ENCODE measurements at places on chromosomes 3 and 15.
A peak's percentile ranks its signal among the peaks of the same experiment; 100 is the strongest.

GRCh38 chr3:37145611-37146010 is 28.8 kb downstream of the LRRFIP2 start:
- no peak for DNase-seq

GRCh38 chr3:184348057-184348382 is 10.6 kb downstream of the FAM131A start:
- DNase-seq = no peak

- DNase-seq = peak; percentile 87
These were observed 102.0 kb downstream of the TBC1D2B start for GRCh38 chr15:77975332-77976094.

- no peak for DNase-seq
These were observed 70.1 kb downstream of the ZNF609 start for GRCh38 chr15:64530472-64530871.

- no peak for DNase-seq
These were observed 72.1 kb downstream of the CHAC1 start for GRCh38 chr15:41025393-41025792.

- no peak for DNase-seq
These were observed 280.8 kb upstream of the BCHE start for GRCh38 chr3:166118049-166118448.

GRCh38 chr3:21654662-21655061 is 96.3 kb downstream of the ZNF385D start:
- DNase-seq = no peak

GRCh38 chr3:16467393-16467792 is 46.1 kb downstream of the RFTN1 start:
- DNase-seq = no peak

- no peak for DNase-seq
These were observed 15.3 kb downstream of the CCR8 start for GRCh38 chr3:39344746-39345344.

DNA sequence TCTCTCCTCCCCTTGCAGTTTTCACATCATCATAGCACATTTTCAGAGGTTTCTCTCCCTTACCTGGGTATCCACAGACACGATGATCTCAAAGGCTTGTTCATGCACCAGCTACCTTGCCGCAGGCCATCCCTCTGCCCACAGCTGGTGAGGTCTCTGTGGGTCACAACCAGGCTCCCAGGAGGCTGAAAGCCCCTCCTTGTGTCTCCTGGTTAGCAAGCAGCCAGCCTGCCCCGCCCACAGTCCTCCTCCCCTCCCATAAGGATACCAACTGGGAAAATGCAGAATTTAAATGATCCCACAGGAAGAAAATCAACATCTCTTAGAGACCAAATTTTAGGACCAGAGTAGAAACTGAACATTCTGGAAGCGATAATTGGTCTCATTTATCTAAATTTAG is 213.5 kb upstream of the PPP2R3A start:
- no peak for DNase-seq

GRCh38 chr3:103170651-103171050 is 735.8 kb downstream of the ZPLD1 start:
- DNase-seq = no peak

DNA sequence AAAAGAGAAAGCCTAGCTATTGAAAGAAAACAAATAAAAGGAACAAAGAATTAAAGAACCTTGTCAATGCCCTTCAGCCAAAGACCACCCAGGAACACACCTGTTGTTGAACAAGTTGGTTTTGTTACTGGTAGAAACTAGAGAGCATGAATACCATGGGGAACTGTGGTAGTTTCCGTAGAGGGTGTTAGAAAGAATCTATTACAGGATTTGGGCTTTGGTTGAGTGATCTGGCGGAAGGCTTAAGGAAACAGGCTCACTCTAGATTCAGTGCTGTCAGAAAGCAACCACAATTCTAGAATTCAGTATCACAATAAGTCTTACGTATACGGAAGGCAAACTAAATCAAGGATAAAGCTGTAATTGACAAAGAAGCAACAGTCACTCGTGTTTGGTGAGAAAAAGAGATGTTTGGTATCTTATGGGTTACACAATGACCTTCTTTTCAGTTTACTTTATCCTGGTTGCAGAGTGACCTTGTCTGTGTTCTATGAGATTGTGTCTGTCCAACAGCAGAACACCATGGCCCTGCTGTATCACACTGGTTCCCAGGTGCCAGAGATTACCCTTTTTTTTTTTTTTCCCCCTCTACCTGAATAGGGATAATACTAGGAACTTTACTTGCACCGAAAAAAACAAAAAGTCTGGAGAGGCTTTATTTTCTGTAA is 265.9 kb downstream of the SHQ1 start:
- no peak for DNase-seq

- DNase-seq = no peak
These were observed 359.8 kb downstream of the LPP start for GRCh38 chr3:188513662-188514328.

DNA sequence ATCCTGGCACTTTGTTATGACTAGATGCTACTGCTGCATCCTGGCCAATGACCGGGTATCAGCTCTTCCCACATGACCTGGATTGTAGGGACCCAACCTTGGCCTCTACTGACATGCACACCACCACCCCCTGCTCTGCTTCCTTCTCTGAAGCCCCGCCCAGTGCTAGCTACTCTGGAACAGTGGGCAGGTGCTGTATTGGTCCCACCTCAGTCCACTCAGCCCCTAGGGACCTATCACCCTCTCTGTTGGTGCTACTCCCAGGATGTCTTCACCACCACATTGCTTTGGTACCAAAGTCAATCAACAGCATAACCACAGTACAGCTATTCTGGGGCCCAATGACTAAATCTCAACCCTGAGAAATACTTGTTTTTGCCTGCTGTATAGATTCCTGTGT is 170.2 kb upstream of the PRICKLE2 start:
- no peak for DNase-seq

DNA sequence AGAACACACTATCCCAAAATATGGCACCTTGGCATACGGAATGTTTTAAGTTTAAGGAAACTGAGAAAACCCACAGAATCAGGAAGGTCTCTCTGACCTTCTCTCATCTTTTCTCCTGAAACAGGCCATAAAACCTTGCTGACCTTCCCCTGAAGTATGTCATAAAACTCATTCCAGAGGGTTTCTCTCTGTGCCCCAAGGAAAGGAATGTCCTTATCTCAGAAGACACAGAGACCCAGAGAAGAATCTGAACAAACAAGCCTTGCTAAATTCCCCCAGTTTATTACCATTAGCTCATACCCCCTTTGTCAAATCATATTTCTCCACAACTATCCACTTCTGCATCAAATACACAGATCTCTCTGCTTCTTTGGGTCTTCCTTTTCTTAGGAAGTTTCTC is 603.1 kb downstream of the MCTP2 start:
- no peak for DNase-seq

DNA sequence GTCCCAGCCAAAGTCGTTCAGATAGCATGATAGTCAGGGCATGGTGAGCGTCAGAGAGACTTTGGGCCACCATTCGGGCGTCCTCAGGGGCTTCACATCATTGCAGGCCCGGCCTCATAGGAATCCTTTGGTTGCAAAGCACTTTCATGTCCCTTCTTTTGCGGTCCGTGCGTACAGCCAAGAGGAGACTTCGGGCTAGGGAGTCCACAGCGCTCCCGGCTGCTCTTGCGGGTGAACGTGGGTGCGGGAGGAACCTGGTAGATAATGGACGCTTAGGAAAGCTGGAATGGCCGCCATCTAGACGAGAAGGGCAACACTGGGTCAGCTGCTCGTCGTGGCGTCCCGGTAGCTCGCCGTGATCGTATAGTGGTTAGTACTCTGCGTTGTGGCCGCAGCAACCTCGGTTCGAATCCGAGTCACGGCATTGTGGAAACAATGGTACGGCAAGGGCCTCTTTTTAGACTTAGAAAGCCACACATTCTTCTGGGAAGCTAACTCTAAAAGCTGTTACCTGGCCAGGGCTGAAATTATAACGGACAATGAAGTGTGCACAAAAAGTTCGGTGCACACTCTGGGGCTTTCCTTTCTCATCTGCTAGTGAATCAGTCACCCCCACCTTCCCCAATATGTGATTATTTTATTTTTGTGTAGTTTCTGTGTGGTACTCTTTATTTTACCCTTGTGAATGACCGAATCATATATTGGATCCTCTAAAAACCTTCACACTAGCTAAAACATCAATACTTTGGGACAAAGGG is 13.2 kb upstream of the SHF start:
- DNase-seq = no peak

GRCh38 chr3:125152951-125153350 is 59.6 kb downstream of the SLC12A8 start:
- DNase-seq = no peak

DNA sequence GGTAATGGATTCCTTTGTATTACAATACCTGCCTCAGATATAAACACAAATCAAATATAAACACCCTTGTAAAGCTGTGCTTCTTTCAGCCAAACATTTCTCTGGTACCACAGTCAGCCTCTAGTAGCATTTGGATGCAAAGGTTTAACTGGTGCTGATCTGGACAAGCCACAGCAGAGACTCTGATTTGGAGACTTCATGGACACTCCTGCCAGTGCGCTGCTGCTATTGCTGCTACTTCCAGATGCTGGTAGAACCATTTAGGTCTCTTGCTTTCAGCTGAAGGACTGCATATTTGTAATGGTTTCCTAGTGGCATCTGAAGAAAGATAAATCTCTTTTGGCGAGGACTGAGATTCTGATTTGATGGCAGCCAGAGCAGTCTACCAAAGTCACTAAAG is 36.9 kb downstream of the NCK1 start:
- no peak for DNase-seq

DNA sequence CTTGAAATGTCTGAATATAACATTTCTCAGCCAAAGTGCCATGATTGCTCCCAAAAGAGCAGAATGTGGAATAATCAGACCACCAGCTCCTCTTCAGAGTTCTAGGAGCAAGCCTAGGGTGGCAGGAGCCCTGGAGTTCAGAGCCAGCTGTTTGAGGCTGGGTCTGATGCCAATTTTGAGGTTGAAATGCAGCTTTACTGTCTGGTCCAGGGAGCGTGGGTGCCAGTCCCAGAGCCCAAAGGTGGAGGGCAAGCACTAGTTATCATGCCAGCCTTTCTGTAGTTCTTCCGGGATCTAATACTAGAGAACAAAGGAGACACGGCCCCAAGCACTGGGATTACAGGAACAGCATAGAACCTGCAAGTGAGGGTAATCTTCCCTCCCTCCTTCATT is 69.3 kb downstream of the TNFAIP8L3 start:
- DNase-seq = no peak

DNA sequence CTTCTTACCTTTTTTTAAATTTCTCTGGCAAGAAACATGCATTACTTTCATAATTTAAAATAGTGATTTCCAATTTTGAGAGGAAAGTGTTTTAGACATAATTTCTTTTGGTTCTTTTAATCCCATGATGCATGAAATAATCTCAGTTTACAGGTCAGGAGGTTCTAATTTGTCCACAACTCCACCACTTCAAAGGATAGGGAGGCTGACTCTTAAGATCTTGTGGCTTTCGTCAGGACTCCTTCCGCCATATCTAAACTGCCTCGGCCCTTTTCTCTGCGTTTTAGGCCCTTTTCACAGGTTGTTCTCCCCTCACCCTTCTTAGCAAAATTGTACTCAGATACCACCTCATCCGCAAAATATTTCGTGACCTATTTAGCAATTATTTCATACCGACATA is 8.0 kb downstream of the DYNC1LI1 start:
- DNase-seq = no peak

DNA sequence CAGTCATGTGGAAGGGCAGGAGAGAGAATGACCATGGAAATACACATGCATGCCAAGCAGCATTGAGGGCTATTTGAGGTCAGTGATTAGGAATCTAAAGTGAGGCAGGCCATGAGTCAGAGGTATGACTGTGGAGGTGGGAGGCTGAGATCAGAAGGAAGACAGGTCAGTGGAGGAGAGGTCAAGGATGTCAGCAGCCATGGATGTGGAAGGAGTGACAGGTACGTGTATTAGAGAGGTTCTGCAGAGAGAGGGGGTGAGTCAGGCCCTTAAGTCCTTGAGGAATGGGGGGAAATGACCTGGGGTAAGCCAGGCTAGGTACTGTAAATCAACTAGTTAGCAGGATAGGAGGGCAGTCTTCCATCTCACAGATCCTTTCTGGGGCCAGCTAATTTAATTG is 166.6 kb downstream of the ANO10 start:
- DNase-seq = no peak

- no peak for DNase-seq
These were observed 17.2 kb upstream of the RBSN start for GRCh38 chr3:15116032-15116669.

DNA sequence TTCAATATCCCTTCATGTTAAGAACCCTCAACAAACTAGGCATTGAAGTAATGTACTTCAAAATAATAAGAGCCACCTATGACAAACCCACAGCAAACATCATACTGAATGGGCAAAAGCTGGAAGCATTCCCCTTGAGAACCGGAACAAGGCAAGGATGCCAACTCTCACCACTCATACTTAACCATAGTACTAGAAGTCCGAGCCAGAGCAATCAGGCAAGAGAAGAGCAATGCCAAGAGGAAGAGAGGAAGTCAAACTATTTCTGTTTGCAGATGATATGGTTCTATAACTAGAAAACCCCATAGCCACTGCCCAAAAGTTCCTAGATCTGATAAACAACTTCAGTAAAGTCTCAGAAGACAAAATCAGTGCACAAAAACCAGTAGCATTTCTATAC is 161.9 kb downstream of the UBE2E2 start:
- no peak for DNase-seq

- DNase-seq = no peak
These were observed 6.0 kb downstream of the B3GNT5 start for GRCh38 chr3:183259087-183259486.

- no peak for DNase-seq
These were observed 3.2 kb downstream of the DVL3 start for GRCh38 chr3:184158404-184158803.

DNA sequence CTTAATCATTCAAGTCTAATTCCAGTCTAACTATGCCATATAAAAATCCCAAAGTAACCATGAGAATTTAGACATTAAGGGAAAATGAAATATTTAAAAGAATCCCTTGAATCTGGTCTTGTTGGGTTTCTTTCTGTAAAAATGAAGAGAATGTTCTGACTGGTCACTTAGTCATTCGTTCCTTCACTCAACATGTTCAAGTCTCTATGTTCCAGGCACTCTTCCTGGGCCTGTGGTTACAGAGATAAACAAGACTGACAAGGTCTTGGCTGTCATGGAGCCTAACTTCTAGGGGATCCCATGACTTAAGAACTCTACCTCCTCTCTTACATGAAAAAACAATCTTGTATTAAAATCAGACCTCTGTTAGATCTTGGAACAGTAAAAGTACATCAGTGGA is 638.6 kb upstream of the TBL1XR1 start:
- DNase-seq = no peak

DNA sequence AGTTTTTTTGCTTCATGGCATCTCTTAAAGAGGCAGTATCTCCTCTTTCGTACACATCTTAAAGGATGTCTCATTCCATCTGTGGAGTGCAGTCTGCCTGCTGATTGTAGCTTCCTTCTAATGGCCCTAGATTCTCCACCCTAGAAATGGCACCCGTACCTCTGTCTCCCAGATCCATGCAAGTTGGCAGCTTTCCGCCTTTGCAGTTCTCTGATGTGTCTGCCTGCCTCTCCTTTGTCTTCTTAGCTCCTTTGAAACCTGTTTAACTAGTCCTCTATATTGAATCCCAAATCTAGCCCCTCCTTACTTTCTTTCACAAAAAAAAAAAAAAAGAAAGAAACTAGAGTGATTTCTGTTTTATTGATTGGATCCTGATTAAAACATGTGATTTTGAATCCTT is 1025.0 kb downstream of the ZPLD1 start:
- DNase-seq = no peak
